AG04450 (cell line): ENCODE measurements at places on chromosomes 7 and 10. TPM values are rescaled to one million over a fixed set of nuclear protein-coding genes. Genes with fewer than 3 reads are reported as not detected.

- DNase-seq, result no peak
These were observed 160.9 kb downstream of the SDK1 start for GRCh38 chr7:3461923-3462322.

- DNase-seq, result no peak
These were observed 264.3 kb downstream of the RNLS start for GRCh38 chr10:88318803-88319202.

DNA sequence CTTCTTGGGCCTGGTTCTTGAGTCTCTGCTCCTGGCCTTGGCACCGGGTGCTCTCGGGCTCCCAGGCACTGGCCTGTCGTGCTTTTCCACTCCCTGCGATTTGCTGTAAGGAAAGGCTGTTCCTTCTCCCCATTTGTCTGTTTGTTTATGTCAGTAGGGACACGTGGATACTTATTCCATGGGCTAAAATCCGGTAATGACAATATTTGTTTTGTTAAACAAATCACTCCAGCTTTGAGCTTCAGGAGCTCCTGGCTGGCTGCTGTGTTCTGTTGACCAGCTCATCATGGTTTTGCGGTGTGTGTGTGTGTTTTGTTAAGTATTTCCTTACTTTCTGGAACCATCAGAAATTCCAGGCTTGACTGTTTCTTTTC lies 17.5 kb upstream of the JAKMIP3 start:
- DNase-seq, result no peak

Gene NANOS1
- polyA plus RNA-seq, result 0.58 and 0.95 TPM in 2 replicates

GRCh38 chr7:91185771-91186170 lies 78.5 kb upstream of the FZD1 start:
- no peak for DNase-seq

DNA sequence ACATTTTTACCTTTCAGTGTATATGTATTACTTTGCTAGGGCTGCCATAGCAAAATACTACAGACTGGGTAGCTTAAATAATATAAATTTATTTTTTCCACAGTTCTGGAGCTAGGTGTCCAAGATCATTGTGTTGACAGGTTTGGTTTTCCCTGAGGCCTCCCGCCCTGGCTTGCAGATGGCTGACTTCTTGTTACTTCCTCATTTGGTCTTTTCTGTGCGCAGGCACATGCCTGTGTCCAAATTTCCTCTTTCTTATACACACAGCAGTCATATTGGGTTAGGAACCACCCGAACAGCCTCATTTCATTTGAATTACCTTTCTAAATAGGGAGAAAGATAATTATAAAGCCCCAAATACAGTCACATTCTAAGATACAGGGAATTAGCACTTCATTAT lies 521.6 kb upstream of the SORCS1 start:
- DNase-seq, result no peak

DNA sequence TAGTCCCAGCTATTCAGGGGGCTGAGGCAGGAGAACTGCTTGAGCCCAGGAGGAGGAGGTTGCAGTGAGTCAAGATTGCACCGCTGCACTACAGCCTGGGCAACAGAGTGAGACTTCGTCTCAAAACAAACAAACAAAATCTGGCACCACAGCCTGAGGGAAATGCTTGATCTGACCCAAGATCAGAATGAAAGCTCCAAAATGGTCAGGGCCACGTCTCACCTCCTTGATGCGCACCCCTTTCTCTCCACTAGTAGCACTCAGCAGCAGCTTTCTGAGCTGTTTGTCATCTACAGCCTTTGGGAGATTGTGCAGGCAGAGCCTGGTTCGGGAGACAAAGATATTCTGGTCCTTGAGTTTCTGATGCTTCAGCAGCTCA lies 22.7 kb downstream of the RBM28 start:
- no peak for DNase-seq

- DNase-seq, result no peak
These were observed 20.6 kb upstream of the SLC13A1 start for GRCh38 chr7:123220396-123220795.

- no peak for DNase-seq
These were observed 8.6 kb downstream of the SLC13A1 start for GRCh38 chr7:123191132-123191531.

- DNase-seq, result no peak
These were observed 16.3 kb downstream of the CXCL12 start for GRCh38 chr10:44368637-44369036.

DNA sequence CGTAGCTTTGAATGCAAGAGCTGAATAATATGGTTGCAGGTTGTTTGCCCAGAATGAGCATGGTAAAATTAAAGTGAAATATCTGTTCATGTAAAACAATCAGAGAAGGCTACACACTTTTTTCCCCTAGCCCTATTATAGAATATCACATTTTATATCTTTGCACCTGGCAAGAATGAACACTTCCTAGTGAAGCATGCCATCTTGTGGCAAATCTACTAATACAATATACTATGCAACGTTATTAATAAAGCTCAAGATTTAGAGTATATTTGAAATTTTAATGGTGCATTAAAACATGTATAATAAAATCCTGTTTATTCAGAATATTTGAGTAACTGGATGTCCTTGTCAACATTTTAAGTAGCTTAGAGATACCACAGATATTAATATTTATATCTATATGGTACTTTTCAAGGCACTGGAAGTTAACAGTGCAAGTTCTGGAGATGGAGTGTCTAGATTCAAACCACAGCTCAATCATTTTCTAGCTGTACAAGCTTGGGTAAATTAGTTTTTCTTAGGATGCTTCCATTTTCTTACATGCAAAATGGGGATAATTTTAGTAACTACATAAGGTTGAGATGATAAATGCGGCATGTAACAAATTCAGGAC lies 643.1 kb upstream of the SEMA3D start:
- no peak for DNase-seq

Gene SPDYE2B
- not detected in 2 replicates for polyA plus RNA-seq

GRCh38 chr10:68336754-68337351 lies 4.1 kb upstream of the PBLD start:
- no peak for DNase-seq

DNA sequence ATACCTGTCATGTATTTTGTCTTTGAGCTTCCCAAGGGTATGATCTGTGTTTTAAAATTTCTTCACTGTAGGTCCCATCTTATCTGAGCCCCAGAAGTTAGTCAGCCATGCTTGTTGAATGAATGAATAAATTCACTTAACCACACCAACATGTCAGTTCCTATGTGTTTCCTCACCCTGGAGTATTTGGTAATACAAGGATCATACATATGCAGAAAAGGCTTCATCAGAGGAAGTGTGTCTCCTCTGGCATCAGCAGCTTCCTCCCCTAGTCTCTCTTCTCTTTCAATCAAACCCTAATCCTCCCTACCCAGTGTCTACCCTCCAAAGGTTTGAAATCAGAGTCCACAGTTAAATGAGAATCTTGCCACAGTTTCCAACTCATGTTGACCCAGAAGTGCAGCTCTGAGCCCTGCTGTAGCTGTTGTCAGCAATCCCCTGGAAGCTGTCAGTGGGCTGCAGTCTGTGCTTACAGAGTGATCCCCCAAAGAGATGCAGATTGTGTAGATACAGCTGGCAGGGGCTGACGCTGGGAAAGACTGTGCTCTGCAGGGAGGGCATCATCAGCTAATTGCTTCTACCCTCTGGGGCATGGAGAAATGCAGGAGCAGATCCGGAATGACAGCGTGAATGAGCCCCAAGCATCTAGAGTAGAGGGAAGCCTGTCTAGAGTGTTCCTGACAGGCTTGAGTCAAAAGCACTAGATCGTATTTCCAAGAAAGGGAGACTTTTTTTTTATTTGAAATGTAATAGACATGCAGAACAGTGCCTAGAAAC lies 105.0 kb upstream of the WDR11 start:
- no peak for DNase-seq

DNA sequence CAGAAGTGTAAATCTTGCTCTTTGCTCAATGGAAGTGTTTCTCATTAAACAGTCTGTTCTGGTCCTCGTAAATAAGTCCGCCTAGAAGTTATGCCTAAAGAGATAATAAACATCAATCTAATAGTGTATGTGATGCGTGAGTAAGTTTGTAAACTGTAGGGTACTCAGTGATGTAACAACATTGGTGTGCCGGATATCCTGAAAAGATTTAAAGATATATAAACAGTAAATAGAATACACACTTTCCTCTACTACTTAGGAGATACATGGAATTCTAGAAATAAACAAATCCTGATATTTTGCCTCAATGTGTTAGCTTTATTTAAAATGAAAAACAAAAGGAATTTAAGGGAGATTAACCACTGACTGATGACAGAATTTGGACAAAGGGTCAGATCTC lies 123.5 kb downstream of the AHR start:
- DNase-seq, result no peak

Gene PDLIM1
- polyA plus RNA-seq, result 255 and 334 TPM in 2 replicates

DNA sequence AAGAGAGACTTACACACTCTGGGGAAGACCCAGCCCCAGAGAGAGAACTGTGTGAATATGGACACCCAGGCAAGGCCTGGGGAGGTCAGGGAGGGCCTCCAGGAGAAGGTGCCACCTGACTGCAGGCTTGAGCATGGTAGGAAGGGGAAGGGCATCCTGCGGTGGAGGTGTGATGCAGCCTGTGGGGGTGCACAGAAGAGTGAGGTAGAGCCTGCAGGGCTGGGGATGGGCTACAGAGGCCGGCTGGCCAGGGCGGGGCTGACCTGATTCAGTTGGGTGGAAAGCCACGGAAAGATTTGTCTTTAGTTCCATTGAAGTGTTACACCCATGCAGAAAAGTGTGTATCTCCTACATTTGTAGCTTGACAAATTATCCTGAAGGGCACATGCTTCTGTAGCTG lies 47.6 kb downstream of the ZMIZ1 start:
- no peak for DNase-seq

Gene NRP1
- 181 and 218 TPM in 2 replicates for polyA plus RNA-seq

Gene NUPR2
- polyA plus RNA-seq, result not detected in 2 replicates

GRCh38 chr10:61543831-61544230 lies 90.7 kb upstream of the TMEM26 start:
- no peak for DNase-seq

GRCh38 chr7:127375631-127376030 lies 16.9 kb downstream of the ZNF800 start:
- DNase-seq, result no peak

Gene BCAP29
- 37.4 and 56.9 TPM in 2 replicates for polyA plus RNA-seq

DNA sequence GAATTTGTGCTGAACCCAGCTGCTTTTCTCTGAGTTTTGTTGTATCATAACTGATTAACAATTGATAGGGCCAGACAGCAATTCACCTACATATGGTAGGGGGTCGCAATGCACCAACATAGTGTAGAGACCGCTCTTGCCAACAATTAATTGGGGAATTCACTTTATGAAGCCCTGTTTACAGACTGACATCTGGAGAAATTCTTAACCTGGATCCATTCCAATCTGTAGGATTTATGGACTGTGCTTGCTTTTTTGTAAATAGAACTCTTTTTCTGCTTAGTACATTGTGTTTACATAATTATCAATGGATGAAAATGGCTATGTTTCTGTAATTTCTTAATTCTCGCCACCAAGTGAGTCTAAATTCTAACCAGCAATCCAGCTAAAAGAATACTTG lies 311.7 kb upstream of the BMPER start:
- no peak for DNase-seq

- DNase-seq, result no peak
These were observed 18.0 kb upstream of the LIPA start for GRCh38 chr10:89269433-89270152.

Gene AGBL3
- polyA plus RNA-seq, result 0.32 and 0.38 TPM in 2 replicates

DNA sequence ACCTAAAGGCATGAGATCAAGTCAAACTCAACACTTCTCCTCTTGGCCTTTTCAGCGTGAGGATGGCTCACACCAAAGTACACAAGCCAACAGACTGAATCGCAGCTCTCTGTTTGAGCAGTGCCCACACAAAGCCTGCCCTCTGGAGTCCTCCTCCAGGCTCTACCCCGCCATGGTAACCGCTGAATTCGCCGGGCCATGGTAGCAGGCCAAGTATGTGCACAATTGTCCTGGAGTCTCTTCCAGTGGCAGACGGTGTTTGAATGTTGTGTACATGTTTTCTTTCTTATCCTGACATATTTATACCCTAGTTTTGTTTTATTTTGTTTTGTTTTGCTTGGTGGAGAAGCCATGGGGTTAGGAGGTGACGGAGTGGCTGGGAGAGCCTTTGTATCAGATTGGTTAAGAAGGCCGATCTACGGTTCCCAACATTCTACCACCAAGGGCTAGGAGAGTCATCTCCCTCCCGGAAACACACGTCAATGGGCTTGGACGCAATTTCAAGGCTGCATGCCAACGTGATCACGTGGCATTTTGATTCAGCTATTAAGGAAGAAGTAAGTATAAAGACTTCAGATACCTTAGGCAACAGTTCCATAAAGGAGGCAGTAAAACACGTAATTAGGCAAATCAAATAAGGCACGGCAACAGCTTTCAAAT lies 12.1 kb upstream of the SHH start:
- DNase-seq, result no peak

GRCh38 chr7:143514995-143515735 lies 37.5 kb downstream of the TAS2R41 start:
- no peak for DNase-seq

- peak; percentile 44 for DNase-seq
These were observed 26.3 kb downstream of the SAMD8 start for GRCh38 chr10:75137533-75138438.

DNA sequence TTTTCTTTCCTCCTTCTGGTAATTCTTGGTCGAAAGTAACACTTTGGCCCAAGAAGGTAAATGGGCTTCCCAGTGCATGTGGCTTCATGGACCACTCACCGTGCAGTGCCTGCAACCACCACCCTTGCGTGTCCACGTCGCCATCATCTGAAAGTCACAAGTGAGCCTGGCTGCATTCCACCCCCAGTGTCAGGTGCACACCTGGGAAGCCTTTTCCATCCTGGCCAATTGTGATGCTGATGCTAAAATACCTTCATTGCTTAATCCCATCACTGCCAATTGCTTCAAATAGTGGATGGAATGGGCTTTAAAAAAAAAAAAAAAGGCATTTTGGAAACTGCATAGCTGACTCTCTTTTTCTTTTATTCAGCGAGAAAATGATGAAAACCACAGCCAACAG lies 228.9 kb downstream of the ARHGAP21 start:
- no peak for DNase-seq

Gene TMEM213
- not detected in 2 replicates for polyA plus RNA-seq

Gene AOAH
- polyA plus RNA-seq, result not detected in 2 replicates

DNA sequence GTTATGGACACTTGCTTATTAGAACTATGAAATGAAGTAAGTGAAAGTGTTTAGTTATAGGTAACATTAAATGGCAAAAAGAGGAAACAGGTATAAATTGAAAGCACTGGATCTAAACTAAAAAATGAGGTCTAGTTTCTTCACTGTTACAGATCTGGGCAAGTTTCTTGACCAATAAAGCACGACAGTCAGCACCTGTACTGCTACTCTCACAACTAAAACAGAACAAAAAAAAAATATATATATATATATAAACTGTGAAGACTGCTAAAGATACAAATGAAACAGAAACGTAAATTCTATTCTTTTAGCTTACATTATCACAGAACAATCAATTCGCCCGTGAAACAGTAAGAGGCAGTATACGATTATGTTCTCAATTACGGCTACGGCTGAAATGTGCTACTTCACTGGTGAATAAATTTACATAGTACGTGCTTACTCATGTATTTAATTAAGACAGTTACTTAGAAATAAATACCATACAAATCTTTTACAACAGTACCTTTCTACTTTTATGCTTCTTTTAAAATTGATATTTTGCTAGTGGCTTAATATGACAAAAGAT lies 4.2 kb downstream of the AHR start:
- no peak for DNase-seq

GRCh38 chr7:45720989-45721388 lies 146.8 kb downstream of the ADCY1 start:
- no peak for DNase-seq

GRCh38 chr7:88226886-88227516 lies 7.2 kb upstream of the SRI start:
- DNase-seq, result peak; percentile 18

GRCh38 chr10:110612087-110612486 lies 32.0 kb upstream of the RBM20 start:
- DNase-seq, result no peak

Gene SGCE
- polyA plus RNA-seq, result 76.1 and 76.7 TPM in 2 replicates

Gene TMEM178B
- 0.01 TPM in 2 replicates for polyA plus RNA-seq
